ENCODE measurements at places on chromosomes 2 and 18. TPM values are rescaled to one million over a fixed set of nuclear protein-coding genes. Genes with fewer than 3 reads are reported as not detected.

DNA sequence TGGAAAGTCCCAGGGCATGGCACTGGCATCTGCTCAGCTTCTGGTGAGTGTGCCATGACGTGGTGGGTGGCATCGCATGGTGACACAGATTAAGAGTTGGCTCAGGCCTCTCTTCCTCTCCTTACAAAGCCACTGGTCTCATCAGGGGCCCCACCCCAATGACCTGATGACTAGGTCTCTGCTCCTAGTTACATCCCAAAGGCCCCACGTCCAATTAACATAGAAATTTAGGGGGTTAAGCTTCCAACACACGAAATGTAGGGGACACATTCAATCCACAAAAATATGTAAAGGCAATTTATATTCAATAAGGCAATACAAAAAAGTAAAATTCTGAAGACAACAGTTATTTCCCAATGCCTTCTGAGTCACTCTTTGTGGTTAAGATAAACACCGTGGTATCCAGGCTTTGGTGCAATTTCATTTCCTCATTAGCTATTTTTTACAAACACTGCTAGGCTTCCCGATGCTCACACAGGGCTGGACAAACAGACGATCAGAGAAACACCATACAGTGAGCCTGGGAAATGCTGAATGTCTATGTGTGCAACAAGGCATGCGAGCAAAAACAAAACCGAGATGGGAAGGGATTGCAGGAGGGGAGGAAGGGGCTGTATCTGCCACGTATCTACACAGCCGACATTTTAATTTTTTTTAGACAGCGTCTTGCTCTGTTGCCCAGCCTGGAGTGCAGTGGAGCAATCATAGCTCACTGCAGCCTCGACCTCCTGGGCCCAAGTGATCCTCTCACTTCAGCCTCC lies 67.2 kb downstream of the MBP start:
- DNase-seq, result no peak

DNA sequence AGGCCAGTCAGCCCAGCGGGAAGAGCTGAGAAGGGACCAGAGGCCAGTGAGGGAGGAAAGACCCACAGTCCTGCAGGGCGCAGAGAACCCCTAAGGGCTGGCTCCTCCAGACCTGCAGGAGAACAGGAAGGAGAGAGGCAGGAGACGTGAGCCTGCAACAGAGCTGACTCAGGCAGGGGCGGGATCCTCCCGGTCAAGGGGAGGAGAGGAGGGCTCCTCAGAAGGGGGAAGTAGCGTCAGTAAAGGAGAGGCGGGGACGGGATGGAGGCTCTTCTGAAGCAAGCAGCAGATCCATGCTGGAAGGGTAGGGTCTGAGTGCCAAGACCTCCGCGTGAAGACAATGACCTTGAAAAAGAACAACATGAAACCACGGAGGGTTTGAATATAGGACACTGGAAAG lies 50.8 kb downstream of the TRABD2A start:
- DNase-seq, result no peak

SPP2 gene
- polyA plus RNA-seq, result not detected

DNA sequence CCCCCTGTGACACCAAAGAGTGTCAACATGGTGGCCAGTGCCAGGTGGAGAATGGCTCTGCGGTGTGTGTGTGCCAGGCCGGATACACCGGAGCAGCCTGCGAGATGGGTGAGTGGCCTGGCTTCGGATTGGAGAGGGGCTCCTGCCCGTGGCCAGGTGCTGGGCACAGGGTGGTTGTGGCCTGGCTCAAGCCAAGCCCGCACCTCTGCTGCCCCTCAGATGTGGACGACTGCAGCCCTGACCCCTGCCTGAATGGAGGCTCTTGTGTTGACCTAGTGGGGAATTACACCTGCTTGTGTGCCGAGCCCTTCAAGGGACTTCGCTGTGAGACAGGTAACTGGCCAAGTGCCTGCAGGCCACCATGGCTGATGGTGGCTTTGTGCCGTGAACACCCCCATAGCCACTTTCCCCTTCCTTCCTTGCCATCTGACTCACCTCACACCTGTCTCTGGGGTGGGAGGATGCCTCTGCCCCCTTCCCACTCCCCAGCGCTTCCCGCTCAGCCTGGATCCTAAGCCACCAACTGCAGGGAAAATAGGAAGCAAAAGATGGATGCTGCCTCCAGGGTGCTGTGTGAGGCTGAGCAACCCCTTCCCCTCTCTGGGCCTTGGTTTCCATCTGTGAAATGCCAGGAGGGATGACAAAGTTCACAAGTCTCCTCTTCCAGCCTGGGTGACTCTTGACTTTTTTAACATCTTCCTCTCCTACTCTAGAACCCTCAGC lies 41.8 kb downstream of the SNED1 start:
- no peak for DNase-seq

GRCh38 chr2:70999362-70999761 lies 4.7 kb upstream of the TEX261 start:
- no peak for DNase-seq

L3MBTL4 gene
- polyA plus RNA-seq, result 1.2 TPM

PNO1 gene
- polyA plus RNA-seq, result 15.5 TPM

GRCh38 chr2:146037334-146037870 lies 1517.5 kb upstream of the ZEB2 start:
- no peak for DNase-seq

- no peak for DNase-seq
Measured at GRCh38 chr18:77101410-77102258, 30.9 kb downstream of the MBP start.

DNA sequence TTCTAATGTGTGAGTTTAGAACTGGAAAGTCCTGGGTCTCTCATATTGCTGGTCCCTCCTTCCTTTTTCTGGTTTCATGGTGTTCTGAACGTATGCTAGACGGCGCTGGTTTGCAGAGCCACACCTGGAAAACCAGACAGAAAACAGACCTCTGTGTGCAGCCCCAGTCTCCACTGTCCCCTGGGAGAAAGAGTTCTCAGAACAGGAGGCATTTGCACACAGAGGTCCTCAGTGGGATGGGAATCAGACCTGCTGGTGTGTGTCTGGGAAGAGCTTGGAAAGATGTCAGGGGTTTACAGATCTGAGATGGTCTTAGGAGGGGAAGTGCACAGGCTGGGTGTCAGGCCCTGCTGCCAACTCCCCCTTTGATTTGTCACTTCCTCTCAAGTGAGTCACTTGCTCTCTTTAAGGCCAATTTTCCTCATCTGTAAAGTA lies 14.9 kb upstream of the MBP start:
- no peak for DNase-seq

DNA sequence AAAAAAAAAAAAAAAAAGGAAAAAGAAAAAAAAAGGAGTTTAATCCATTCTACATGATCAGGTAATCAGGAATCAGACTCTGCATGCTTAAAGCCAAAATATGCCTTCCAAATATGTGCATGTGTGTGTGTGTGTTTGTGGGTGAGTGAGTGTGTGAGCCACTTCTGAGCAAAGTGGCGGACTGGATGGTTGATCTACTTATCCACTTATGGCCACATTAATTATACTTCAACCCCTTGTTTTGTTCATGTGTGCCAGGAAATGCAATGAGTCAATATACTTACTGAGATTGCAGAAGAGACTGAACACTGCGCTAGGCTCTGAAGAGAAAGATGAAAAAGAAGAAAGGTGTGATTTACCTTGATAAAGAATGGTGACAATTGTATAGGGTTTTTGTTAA lies 586.5 kb upstream of the NXPH2 start:
- DNase-seq, result no peak

DNA sequence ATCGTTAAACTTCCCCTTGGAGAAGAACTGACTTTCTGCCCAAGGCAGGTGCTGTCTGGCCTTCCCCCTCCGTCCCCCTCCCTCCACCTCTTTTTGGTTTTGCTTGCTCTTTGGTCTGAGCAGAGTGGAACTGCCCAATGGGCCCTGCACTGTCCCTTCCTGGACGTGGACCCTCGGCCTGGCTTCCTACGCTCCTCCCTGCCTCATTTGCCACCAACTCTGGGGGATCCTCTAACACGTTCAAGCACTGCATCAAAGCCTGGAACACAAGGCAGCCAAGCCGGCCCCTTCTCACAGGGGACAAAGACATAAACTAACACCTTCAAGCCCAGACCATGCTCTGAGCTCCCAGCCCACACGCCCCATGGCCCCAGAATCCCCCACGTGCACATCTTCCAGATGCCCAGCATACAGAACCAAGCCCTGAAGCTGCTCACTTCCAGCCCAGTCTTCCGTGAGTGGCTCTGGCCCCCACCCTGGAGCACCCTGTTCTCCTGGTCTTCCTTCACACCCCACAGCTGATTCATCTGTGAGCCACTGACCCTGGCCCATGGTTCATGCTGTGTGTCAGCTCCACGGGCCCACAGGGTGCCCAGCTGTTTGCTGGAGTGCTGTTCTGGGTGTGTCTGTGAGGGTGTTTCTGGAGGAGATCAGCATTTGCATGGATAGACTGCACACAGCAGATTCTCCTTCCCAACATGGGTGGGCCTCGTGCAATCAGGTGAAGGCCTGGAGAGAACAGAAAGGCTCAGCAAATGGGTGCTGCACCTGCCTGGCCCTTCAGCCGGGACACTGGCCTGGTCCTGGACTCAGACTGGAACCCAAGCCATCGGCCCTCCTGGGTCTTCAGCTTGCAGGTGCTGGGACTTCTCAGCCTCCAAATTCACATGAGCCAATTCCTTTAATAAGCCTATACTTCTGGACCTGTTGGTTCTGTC lies 247.1 kb upstream of the SALL3 start:
- DNase-seq, result no peak

LOXHD1 gene
- 2.8 TPM for polyA plus RNA-seq

Data from hindlimb muscle (tissue), 1 donor.